Activated CD4-positive, alpha-beta T cell treated with anti-CD3 and anti-CD28 coated beads, Interleukin-10, Interleukin-2, amounts not matched to agents 100 ng/mL and 50 ng/mL, durations not matched to agents 16 hours and 8 hours (primary cell): ENCODE measurements at places on chromosomes 7 and 10.

DNA sequence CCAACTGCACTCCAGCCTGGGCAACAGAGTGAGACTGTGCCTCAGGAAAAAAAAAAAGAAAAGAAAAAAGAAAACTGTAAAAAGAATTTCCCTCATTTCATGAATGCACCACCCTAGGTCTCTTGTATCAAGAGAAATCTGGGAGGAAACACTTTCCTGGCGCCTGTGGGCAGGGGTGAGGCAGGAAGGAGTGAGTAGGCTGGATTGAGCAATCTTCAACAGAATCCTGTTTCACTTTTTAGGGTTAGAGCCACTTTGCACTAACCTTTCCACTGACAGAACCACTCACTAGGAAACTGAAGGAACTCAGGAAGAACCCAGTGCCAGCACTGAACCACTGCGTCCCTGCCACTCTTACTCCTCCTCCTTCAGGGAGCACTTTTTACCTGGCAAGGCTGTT, 282.1 kb downstream of the CCDC3 start:
- DNase-seq: peak; percentile 41

DNA sequence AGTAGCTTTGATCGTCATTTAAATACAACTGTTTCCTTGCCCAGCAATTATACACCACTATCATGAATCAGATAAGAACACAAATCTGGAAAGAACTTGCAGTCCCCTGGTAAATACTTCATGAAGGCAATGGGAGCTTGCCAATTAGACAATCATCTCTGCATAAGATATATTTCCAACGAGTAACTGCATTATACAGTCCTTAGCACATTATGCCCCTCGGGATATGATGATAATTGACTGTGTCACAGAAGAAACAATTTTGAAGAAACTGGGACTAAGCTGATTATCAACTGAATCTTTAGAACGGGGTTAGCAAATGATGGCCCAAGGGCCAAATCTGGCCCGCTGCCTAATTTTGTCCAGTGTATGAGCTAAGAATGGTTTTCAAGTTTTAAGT, 155.7 kb downstream of the TRIL start:
- no peak for DNase-seq

DNA sequence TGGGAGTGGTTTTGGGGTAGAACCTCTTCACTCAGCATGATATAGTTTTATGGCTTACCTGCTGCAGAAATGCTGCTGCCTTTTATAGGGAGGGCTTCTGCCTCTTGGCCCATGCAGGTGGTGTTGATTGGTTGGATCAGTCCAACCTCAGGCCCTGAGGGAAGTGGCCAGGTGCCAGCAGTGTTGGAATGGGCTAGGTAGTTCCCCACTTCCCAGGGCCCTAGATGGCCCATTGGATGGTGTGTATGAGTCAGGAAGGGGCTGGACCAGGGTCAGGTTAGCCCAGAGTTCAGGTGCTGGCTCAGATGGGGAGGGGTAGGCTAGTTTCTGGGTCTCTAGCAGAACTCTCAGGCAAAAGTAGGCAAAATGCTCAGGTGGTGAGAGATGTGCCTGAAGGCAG, 455.5 kb downstream of the CCSER2 start:
- no peak for DNase-seq

- no peak for DNase-seq
These were observed 12.2 kb upstream of the HNRNPF start for GRCh38 chr10:43421201-43421507.

DNA sequence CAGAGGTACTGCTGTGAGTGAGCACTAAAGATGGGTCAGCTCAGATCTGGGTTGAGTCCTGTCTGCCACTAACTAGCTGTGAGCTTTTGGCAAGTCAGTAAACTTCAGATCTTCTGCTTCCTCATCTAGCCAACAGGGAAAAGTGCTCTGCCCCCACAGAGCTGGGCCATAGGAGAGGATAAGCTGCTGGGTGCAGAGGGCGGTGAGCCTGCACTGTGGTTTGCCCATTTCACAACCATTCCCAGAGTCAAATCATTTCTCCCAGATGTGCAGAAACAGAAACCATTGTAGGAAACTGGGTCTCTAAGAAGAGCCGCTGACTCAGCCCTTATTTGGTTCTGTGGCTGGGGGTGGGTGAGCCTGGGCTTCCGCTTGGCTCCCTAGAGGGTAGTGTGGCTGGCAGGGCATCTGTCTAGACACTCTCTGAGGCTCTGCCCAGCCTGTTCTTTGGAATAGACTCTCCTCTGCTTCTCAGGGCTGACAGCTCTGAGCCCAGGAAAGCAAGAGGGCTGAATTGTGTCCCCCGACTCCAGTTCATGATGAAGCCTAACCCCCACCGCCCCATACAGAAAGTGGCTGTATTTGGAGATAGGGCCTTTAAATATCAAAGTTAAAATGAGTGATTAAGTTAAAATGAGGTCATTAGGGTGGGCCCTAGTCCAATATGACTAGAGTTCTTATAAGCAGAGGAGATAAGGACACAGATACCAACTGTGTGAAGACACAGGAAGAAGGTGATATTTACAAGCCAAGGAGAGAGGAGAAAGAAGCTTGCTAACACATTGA, 29.5 kb upstream of the ARHGAP22 start:
- DNase-seq: peak; percentile 81

- no peak for DNase-seq
These were observed 147.5 kb downstream of the SRPK2 start for GRCh38 chr7:105241198-105241597.

- no peak for DNase-seq
These were observed 75.9 kb upstream of the KMT2C start for GRCh38 chr7:152511736-152512135.

DNA sequence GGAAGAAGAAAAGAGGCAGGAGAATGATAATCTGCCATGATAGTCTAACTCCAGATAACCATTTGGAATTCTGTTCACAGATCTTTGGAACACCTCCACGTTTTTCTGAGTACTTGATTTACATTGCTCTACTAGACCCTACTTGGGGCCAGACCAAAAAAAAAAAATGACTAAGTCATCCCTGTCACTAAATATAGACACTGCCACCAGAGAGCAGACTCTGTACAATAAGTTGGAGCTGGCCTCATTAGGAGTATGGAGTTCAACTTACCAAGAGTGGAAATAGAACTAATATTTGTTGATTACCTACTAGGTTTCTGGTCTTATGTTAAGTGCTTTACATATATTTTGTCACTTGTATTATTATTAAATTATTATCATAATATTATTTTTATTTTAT, 80.9 kb upstream of the ZNF800 start:
- no peak for DNase-seq

- no peak for DNase-seq
These were observed 253.5 kb upstream of the TEX47 start for GRCh38 chr7:89049043-89049442.

GRCh38 chr7:44061645-44062179, 3.7 kb downstream of the PGAM2 start:
- DNase-seq: no peak

DNA sequence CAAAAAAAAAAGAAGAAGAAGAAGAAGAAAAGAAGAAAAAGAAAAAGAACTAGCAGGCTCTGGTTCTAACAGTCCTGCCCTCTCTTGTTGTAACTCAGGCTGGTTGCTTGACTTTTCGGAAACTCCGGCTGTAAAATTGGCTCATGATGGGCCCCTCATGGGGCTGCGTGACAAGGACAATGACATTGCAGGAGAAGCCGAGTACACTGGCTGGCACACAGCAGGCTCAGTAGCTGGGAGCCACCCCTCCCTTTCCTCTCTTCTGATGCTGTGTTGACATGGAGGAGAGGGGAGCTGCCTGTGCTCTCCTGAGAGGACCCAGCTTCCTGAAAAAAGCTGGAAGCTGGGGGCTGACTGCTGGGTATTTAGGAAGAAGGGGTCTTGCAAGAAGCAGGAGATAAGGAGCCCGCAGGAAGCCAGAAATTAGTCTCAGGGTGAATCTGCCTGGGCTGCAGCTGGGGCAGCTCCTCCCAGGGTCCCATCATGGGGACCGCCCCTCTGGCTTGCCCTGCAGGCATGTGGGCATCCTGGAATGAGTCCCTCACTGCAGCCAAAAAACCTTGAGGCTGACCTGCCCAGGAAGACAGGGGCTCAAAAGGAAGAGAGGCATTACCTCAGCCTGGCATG, 14.6 kb upstream of the GPR26 start:
- no peak for DNase-seq

GRCh38 chr7:75861636-75862035, 17.2 kb upstream of the RHBDD2 start:
- DNase-seq: no peak

DNA sequence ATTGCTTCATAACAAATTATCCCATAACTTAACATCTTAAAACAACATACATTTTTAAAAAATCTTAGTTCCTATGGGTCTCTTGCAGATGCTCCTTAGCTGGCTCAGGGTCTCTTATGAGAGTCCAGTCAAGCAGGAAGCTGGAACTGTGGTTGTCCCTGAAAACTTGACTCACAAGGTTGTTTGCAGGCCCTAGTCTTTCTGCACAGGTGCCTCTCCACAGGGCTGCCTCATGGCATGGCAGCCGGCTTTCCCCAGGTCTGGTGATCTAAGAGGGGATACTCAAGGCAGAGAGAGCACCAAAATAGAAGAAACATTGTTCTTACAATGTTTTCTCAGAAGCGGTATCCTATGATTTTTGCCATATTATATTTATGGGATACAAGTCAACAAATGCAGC, 127.1 kb downstream of the CDK14 start:
- DNase-seq: no peak

DNA sequence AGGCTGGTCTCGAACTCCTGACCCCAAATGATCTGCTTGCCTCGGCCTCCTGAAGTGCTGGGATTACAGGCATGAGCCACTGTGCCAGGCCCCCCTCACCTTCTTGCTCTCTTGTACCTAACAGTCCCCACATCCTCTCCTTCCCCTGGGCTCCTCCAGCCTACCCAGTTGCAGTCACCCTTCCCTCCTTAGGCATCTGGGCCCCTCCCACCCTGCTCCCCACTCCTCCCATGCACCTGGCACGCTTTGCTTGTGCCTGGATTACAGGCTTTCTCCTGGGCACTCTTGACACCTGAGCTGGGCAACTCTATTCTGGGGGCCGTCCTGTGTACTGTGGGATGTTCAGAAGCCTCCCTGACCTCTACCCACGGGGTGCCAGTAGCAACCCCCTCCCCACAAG, 3.0 kb downstream of the CLDN15 start:
- DNase-seq: no peak

DNA sequence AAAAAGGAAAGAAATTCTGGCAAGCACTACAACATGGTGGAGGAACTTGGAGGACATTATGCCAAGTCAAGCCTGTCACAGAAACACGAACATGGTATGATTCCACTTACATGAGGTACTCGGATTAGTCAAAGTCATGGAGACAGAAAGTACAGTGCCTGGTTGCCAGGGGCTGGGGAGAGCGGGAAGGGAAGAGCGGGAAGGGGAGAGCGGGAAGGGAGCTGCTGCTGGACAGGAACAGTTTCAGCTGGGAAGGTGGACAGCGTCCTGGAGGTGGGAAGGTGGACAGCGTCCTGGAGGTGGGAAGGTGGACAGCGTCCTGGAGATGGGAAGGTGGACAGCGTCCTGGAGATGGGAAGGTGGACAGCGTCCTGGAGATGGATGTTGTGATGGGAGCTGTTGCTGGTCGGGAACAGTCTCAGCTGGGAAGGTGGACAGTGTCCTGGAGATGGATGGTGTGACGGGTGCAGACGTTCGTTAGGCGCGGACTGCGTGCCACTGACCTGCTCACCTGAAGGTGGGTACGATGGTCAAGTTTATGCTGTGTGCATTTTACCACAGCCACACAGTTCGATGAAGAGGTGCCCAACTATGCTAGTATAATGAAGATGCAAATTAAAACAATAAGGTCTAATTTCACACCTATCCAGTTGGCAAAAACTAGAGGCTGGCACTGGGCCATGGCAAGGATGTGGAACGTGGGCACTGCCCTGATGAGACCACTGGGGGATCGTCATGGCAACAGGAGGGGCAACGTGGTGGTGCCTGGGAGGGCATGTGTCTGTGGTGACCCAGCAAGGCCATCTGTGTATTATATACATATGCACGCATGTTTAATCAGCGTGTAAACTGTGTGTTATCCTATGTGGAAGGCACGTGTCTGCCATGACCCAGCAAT, 103.8 kb downstream of the NKX6-2 start:
- DNase-seq: no peak

GRCh38 chr7:133355822-133356221, 102.9 kb downstream of the EXOC4 start:
- DNase-seq: no peak

DNA sequence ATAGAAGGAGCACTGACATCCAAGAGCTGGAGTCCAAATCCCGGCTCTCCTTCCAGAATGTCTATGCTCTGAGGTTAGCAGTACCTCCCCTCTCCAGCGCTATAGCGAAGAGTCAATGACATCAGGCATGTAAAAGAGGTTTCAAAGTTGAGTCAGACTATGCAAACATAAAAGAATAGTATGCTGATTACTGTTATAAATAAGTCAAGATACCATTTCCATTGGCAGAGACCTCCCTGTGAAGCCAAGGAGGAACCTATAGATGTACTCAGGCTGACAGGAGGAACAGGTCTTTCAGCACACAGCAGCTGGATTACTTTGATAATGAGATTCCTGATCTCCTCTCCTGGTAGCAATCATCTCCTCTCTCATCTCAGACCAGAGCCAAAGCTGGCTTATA, 103.9 kb upstream of the EFCAB10 start:
- no peak for DNase-seq

- DNase-seq: no peak
These were observed 9.2 kb downstream of the AGBL3 start for GRCh38 chr7:134995239-134996096.
